ENCODE measurements at places on chromosomes 1 and 21.

- DNase-seq = no peak
These were observed 53.6 kb downstream of the ACBD3 start for GRCh38 chr1:226132728-226133503.

- no peak for DNase-seq
These were observed 28.4 kb downstream of the TOMM20 start for GRCh38 chr1:235100194-235100772.

DNA sequence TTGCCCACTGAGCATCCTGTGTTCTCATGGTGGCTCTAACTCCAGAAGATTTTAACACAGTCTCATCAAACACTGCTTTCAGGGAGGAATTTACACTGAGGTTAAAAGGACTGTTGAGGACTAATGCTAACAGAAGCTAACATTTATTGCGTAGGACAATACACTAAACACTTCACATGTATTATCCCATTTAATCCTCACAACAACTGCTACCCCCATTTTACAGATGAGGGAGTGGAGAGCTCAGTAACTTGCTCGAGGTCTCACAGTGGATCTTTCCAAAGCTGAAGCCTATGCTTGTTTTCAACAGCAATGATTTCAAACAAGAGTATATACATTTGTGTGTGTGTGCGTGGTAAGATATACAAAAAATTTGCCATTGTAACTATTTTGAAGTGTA lies 13.9 kb downstream of the ATF3 start:
- no peak for DNase-seq

DNA sequence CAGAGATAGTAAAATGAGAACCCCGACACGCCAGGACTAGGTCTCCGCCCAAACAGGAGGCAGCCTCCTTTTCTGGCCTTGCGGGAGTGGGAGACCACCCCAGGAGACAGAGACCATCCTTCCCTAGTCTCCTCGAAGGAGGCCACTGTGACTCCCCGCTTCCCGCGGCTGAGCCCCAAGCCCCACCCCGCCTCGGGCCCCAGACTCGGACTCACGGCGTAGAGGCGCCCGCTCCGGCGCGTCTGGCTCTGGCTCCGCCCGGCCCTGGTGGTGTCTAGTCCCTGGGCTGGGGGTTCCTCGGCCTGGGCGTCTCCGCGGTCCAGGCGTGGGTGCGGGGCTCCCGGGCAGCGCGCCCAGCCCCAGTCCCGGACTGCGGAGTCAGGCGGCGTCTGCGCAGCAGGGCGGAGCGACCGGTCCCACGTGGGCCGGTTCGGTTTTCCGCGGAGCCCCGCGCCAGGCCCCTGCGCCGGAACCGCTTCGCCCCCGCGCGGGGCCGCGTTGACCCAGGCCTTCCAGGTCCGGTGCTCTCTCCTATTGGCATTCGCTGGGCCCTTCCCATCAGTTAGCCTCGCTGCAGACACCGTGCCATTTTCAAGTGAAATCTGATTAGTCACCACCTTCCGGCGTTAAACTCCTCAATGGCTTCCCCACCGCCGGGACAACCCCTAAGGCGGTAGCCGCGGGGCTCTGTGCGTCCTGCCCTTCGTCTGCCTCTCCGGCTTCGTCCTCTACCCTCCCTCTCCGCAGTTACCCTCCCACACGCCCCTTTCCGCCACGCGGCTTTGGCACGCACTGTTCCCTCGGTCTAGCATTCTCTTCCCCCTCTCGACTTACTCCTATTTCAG lies at the start of gene C1orf216:
C1orf216 (minus strand) TSS at position 393 of the 845 bp plus-strand sequence. CDS start 2,563 bp downstream, outside the sequence.
- DNase-seq = peak; percentile 40

DNA sequence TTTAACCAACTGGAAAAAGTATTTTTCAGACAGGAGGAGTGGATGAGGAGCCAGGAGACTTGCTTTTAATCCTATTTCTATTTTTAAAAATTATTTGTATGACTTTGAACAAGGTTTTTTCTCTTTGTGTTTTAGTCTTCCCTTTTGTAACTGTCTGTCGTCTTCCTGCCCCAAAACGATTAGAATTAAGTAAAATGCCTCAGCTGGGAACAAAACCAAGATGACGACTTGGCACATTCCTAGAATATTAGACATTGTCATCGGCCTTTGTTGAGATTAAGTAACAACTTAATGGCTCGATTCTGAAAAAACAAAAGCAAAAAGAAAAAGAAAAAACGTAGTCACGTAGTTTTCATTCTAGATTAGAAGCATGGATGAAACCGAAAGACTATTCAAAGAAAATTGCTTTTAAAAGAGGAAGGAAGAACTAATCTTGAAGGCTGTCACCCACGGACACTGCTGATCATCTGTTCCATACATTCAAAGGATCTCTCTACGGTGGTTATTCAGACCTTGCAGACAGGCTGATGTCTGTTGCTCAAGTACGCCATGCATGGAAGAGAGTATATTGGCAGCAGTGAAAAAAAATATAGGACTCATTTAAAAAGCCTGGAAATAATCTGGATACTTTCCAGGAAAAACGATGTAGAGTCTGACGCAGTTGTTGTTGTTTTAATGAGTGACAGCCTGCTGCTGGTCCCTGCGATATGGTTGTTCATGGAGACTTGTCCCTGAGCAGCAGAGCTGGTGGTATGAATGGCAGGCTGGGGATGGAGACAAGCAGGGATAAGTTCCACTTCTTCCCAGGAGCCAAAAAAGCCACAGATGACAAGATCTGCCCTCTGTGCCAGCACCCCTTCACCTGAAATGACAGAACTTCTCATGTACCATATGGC lies 16.8 kb downstream of the GNG4 start:
- no peak for DNase-seq

- no peak for DNase-seq
These were observed 126.9 kb downstream of the RNF220 start for GRCh38 chr1:44531785-44532566.

- peak; percentile 65 for DNase-seq
These were observed 19.1 kb downstream of the RUNX3 start for GRCh38 chr1:24910751-24911650.

- no peak for DNase-seq
These were observed 12.4 kb downstream of the NT5C1A start for GRCh38 chr1:39659538-39659937.

- no peak for DNase-seq
These were observed 27.2 kb downstream of the ERI3 start for GRCh38 chr1:44327679-44328491.

DNA sequence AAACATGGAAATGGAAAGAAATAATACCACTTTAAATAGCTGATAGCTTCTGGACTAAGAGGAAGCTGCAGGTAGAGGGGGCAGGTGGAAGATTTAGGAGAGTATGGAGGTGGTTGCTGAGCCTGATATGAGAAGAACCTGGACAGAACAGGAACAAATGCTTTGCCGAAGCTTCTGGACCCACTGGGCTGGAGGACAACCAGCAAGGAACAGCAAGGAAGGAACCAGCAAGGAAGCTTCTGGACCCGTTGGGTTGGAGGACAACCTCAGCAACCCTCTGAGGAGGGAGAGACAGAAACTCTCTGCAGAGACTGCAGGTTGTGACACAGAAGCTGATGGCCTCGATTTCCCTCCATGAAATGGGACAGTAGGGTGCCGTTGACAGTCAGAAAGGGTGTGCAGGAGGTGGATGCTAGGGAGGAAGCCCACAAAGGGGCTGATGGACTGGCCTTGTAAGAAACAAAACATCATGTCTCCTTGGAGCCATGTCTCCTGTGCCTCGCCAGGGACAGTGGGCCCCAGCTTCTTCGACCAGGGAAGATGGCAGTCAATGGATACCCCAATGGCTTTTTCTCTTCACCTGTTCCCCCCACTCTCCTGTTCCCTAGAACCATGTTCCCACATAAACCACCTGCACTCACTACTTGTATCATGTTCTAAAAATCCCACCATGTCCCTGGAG lies 8.3 kb upstream of the WNT3A start:
- no peak for DNase-seq

- DNase-seq = no peak
These were observed 91.7 kb downstream of the COL24A1 start for GRCh38 chr1:86064899-86065298.

GRCh38 chr1:36834586-36834985 lies 199.7 kb downstream of the GRIK3 start:
- no peak for DNase-seq

DNA sequence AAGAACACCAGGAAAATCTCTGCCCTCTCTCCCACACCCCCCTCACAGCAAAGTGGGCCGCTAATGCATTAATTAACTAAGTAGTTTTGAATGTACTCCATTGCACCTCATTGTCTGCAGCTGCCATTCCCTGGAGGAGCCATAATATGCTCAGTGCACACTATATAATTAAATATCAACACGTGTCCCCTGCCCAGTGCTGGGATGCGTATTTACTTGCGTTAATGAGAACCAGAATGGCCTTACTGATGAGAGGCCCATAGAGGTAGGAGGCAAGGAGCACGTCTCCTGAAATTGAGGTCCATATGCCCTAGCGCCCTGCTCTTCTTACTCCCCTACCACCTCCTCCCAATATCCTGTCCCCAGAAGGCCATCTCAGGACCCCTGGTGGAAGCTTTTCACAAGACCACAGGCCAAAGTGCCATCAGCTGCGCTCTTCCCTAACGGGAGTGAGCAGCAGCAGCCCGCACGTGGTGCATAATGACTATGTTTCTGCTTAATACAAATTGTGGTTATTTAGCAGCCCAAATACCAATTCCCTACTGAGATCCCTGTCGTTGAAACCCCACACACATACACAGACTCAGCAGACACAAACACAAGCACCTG lies 76.8 kb downstream of the PLXNA2 start:
- no peak for DNase-seq

GRCh38 chr21:20662514-20662913 lies 335.7 kb upstream of the NCAM2 start:
- no peak for DNase-seq

DNA sequence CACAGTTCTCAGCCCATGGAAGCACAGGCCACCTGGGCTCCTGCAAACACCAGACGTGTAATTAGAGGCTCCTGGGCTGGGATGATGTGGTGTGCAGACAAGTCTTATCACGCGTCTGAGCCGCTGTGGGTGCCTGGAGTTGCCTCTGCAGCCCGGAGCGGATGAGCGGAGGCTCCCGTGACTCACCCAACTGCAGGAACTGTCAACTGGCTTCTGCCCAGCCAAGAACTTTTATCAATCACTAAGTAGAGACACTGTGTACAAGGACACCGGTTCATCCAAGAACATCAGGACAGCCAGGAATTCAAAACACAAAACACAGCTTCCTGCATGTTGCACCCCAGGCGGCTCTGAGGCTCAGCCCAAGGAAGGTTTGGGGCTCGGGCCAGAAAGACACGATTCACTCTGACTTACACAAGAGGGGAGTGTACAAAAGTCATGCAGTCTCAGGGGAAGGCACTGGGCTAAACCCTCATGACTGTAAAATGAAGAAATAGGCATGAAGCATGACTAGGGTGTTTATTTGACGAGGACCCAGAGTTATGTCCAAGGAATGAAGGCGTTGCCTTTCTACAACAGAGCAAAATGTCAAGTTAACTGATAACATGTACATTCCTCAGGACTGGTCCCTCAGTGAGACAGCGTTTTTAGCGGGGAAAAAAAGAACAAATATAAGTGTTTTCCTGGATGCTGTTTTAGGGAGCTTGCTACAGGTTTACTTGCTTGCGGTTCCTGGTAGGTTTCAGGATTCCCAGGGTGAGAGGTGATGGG lies 21.1 kb downstream of the ERRFI1 start:
- DNase-seq = no peak

DNA sequence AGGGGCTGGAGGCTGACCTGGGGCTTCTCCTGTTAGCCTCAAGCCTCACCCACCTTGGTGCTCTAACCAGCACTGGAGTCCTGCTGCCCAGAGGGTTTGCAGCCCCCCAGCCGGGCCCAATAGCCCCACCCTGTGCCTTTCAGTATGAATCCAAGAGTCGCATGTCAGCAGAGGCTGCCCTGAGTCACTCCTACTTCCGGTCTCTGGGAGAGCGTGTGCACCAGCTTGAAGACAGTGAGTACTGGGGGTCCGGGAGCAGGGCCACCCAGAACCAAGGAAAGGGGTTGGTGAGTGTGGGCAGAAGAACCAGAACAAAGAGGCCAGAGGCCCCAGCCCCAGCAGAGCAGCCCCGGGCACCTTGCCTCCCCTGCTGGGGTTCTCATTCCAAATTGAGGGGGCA lies 25.6 kb downstream of the CDK18 start:
- DNase-seq = no peak

DNA sequence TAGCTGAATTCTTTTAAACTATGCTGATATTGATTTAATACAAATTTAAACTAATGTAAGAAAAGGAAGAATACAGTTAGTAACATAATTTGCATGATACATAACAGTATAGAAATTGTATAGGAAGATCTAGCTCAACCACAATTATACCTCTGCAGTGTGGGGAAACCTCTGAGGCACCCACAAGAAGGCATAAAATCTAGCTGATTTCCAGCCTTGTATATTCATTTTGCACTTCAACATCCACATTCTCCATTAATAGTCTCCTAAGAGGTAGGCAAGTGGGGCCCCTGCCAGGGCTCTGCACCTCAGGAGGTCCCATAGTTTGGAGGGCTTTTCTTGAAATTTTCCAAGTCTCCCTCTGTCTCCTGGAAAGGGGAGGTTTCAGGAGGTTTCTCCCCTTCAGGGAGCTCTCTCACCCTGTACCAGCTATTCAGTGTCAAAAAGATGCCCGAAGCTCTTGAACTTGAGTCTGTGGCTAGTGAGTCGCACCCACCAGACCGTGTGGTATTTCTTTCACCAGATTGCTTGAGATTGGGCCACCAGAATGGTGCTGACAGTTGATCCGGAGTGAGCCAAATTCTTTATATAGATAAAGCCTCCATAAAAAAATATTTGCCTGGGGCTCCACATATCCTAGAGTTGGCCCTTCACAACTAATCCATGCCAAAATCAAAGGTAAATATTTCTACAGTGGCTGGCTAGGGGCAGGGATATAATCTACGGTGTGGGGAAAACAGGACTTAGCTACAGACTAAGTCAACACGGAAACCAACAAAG lies 108.2 kb downstream of the TIAM1 start:
- no peak for DNase-seq

- no peak for DNase-seq
These were observed 126.6 kb downstream of the PRDM2 start for GRCh38 chr1:13826591-13826990.

DNA sequence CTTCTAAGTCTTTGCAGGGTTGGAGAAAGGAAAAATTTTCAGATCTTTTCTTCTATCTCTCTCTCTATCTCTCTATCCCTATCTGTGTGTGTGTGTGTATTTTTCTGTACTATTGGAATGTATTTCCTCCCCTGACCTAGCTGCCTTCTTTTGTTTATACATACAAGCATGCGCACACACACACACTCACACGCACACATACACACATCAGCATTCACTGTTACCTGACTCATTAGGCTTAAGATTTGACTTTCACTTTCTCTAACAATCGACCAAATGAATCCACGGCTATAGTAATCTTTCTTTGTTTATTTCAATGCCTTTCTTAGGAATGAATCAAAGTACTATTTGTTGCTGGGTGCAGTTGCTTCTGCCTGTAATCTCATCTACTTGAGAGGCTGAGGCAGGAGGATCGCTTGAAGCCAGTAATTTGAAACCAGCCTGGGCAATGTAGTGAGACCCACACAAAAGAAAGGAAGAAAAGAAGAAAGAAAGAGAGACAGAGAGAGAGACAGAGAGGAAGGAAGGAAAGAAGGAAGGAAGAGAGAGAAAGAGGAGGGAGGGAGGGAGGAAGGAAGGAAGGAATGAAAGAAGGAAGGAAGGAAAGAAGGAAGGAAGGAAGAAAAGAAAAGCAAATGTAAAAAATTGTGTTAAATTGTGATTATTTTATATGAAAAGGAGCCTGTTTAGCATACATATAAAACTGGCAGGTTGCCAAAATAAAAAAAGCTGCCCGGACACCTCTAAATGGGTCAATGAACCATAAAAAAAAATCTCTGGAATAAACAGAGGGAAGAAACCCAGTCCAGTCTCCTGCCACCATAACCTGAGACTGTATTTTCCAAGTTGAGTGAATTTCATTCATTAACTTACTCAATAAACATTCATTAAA lies 206.8 kb downstream of the ZNF326 start:
- DNase-seq = no peak
